ENCODE measurements at places on chromosomes 3 and 15. TPM values are rescaled to one million over a fixed set of nuclear protein-coding genes. Genes with fewer than 3 reads are reported as not detected.

Gene HOMER2
- total RNA-seq = 3.9 TPM

Gene CLDN16
- 0.23 TPM for total RNA-seq

Gene TRIM71
- not detected for total RNA-seq

Gene CHRNB4
- total RNA-seq = not detected

Gene CFAP91
- total RNA-seq = 1.8 TPM

Data from smooth muscle cell of the umbilical artery (primary cell).